ENCODE measurements at places on chromosomes 3 and 15.

DNA sequence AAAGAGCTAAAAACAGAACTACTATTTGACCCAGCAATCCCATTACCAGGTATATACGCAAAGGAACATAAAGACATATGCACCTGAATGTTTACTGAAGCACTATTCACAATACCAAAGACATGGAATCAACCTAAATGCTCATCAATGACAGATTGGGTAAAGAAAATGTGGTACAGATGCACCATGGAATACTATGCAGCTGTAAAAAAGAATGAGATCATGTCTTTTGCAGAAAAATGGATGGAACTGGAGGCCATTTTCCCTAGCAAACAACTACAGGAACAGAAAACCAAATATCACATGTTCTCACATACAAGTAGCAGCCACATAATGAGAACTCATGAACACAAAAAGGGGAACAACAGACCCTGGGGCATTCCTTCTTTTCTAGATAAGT, 208.9 kb upstream of the LRRFIP2 start:
- DNase-seq = no peak

DNA sequence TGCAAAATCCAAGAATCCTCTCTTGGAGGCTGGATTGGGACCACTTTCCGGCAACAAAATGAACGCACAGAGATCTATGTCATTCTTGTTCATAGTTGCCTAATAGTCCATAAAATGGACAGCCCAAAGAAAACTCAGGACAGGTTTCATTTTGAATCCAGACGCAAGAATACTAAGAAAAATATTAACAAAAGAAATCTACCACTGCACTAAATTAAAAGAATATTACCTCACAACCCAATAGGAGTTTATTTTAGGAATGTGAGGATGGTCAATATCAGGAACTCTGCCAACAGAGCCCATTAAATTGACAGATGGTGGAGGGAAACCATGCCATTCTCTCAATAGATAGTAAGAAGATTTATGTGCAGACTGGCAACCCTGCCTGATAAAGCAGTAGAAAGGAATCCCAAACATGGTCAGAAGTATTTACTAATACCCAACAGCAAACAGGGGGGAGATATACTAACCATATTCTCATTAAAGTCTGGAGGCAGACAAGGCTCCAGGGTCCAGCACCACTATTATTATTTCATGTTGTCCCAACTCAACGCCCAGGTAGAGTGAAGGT, 127.6 kb downstream of the SMAD6 start:
- no peak for DNase-seq

DNA sequence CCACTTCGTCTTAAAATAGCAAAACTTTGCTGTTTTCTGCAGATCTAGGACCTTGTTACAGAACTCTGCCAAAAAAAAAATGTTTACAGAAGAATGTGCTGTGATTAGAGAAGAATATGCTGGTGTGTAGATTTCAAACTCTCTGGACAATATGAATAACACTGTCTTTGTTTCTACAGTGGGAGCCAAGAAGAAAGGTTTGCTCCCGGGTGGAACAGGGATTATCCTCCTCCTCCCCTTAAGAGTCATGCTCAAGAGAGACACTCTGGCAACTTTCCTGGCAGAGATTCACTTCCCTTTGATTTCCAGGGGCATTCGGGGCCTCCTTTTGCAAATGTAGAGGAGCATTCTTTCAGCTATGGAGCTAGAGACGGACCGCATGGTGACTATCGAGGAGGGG, 27.3 kb downstream of the RBM6 start:
- no peak for DNase-seq

DNA sequence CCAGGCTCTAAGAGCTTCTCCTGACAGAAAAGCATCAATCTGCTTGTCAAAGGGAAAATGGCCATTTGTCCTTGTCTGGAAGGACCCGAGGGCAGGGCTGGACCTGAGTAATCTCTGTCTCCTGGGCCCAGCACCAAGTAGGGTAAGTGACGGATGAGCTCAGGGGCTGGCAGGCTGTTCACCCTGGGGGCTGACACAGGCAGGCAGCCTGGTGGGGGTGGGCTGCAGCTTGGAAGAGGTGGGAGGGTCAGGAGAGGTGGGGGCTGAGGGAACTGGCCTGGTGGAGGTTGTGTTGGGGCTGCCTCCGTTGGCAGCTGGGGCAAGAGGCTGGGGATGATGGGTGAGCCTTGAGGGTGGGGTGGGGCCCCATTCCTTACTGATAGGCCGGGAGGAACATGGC, 42.3 kb upstream of the ADPGK start:
- DNase-seq = no peak

DNA sequence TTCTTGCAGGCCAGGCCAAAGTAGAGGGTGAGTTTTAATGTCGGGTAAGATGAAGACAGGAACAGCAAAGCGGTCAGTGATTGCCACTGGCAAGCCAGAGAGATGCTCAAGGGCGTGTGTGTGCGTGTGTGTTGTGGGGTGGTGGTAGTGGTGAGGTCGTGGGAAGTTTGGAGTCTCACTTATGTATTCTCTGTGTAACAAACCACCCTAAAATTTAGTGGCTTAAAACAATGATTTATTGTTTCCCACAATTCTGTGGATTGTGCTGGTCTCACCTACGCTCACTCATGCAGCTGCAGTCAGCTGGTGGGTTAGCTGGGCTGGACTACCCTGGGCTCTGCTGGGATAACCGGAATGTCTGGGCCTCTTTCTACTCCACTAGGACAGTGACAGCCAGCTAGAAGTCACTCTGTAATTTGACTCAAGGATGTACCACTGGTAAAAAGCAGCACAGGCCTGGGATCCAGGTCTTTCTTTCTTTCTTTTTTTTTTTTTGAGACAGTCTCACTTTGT, 50.9 kb upstream of the BHLHE40 start:
- no peak for DNase-seq

DNA sequence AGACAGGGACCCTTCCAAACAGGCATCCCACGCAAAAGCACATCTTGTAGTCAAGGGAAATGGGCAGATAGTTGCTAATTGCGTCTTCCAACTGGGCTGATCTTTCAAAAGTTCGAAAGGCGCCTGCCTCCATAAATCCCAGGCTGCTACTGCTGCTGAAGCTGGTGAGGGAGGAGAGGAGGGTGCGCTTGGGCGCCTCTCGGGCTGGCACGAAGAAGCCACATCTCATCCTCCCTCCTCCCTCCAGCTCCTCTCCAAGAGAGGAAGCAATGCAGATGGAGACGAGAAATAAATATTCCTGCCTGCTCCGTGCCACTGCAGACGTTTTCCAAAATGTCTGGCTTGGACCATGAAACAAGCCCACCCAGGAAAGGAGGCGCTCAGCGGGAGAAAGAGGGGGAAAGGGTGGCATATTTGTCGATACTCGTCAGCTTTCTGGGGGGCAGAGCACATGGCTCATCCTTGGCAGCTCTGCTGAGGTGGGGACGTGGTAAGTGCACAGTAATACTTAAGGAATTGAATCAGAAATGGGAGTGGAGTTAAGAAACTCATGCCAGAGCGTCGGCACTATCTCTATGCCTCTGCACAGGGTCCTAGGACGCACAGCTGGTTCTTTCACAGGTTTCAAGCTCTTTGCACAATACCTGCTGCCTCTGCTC, 88.9 kb upstream of the FEZF2 start:
- DNase-seq = no peak

GRCh38 chr3:76264911-76265310, 479.6 kb upstream of the ZNF717 start:
- no peak for DNase-seq

DNA sequence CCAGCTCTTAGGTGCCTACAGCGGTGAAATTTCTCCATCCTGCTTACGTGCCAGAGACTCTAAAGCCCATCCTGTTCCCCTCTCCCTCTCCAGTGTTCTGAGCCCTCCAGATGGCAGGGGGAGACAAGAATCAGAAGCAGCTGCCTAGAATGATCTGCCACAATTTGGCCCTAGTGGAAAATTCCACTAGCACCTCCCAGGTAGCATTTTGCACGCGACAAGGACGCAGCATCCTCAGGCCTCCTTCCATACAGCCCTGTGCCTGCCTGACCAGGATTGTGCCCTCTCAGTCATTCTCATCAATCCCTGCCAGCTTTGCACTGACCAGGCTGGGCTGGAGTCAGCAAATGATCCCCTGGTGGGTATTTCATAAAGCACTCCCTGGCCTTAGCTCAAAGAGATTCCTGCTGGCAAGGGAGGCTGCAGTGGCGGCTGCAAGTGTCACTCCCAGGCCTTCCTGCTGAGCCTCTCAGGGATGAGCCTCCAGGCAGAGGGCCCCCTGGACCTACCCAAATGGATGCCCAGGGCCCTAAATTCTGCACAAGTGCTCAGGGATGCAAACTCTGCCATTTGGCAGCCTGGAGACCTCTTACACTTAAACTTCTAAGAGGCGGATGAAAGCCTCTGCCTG, 130.2 kb upstream of the ATP2B2 start:
- DNase-seq = no peak

- no peak for DNase-seq
These were observed 37.6 kb downstream of the ADAMTS9 start for GRCh38 chr3:64650096-64650622.

DNA sequence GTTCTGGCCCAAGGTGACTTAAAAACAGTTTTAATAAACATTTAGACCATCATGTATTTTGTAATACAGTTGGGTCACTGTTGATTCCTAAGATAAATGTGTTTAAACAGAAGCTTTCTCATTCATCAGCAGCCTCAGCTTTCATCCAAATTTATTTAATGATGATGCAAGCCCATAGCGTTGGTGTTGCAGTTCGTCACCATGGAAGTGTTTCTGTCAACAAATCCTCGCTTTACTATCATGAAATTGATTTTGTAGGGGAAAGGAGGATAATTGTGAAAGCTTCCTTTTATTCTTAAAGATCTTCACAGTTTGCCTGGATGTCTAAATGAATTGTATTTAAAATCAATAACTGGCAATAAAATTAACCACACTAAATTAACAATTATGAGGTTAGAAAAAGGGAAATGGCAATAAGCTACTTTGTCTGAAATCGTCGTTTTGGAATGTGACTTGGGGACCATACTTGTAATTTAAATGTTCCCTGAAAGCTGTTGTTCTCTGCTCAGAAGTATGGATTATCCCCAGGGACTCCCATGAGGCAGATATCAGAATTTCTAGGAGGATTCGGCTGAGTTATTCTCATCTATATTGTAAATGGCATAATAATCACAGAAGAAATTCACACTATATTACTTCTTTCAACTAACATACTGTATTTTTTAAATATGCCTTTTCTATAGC, 29.0 kb downstream of the CMSS1 start:
- no peak for DNase-seq

GRCh38 chr3:53159156-53160060, 1.6 kb upstream of the PRKCD start:
- DNase-seq = no peak

- DNase-seq = no peak
These were observed 8.8 kb upstream of the SLC6A6 start for GRCh38 chr3:14393440-14394106.

DNA sequence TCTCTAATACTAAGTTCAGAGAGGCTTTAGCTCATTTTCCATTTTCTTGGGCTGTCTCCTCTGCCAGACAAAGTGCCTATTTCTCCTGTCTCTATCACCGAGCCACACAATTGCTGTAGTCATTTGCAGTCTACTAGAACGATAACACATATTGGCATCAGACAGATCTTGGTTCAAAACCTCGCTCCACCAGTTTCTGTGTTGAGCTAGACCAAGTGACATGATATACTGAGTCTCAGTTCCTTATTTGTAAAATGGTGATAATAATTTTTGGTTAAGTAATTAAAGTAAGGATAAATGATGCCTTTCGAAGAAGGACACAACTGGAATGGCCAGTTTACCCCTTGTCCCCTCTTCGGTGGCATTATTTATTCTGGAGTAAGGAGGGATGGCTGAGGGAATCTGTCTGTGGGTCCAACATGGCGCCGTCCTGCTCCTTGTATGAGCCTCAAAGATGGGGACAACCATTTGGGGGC, 398 bp upstream of the RAB7A start:
- DNase-seq = no peak

GRCh38 chr3:31709005-31709404, 176.3 kb downstream of the STT3B start:
- DNase-seq = no peak

DNA sequence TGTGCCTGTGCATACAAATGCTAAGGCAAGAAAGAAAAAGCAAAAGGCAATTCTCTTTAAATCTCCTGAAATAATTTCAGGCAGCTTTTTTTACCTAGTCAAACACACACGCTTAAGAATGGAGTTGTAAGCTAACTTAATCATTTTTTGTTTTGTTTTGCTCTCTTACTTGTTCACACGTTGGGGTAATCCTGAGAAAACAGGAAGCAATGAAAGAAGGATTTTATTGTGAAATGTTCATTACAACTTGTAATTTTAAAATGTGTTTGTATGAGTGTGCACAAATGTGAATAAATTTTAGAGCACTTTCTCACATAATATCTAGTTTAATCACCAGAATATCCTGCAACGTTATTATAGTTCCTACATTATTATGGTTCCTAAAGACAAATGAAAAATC, 263.8 kb downstream of the LPP start:
- no peak for DNase-seq

- no peak for DNase-seq
These were observed 125.4 kb downstream of the MEGF11 start for GRCh38 chr15:66128116-66128680.

DNA sequence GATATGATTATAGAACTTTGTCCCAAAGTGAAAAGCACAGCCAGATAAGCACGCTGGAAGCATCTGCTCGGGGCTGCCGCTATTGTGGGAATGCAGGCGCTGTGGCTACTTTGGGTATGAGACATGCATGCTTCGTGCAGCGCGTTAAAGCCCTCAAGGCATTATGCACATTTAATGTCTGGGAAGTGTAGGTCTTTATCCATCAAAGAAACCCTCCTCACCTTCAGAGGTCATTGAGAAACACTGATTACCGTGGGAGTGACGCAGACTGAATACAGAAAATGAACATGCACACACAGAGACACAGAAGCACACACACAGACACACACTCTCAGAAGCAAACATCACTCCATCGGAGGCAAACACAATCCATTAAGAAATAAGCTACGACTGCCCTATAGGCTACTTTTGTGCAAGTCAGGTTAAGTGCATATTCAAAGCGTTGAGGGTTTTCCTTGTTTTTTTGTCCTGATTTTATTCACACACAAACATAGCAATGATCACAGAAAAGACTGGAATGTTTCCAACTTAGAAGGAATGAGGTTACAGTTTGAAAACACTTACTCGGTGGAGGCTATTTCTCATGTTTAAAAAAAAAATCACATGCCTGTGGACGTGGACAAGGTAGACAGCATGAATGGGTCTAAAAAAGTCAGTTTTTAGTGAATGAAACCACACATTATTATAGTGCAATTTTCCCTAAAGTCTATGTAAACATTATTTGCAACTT, 68.5 kb downstream of the PLCH1 start:
- DNase-seq = no peak

DNA sequence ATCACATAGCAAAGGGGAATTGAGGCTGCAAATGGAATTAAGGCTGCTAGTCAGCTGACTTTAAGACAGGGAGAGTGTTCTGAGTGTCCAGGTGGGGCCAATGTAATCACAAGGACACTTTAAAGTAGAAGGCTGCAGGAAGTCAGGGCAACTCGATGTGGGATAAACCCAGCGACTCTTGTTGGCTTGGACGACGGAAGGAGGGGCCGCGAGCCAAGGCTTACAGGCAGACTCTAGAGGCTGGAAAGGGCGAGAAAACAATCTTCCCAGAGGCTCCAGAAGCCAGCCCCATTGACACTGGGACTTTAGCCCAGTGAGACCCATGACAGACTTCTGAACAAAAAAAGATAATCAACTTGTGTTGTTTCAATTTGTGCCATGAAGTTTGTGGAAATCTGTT, 12.9 kb upstream of the MUSTN1 start:
- no peak for DNase-seq

Measured in activated naive CD4-positive, alpha-beta T cell treated with anti-CD3 and anti-CD28 coated beads, Interleukin-2, amount 50 U/mL, for 16 hours (primary cell).